ENCODE measurements at places on chromosomes 1 and 21.

GRCh38 chr1:22176258-22176657, 33.4 kb upstream of the WNT4 start:
- DNase-seq, result no peak

- DNase-seq, result no peak
Measured at GRCh38 chr1:86887479-86888162, 26.3 kb downstream of the SELENOF start.

DNA sequence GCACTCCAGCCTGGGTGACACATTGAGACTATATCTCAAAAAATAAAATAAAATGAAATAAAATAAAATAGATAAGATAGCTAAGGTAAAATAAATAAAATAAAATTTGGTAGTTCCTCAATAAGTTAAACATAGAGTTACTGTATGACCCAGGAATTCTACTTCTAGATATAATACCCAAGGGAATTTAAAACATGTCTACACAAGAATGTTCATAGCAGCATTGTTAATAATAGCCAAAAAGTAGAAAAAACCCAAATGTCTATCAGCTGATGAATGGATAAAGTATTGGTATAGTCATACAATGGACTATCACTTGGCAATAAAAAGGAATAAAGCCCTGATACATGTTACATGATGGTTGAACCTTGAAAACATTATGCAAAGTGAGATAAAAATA, 47.8 kb downstream of the CEP350 start:
- DNase-seq, result no peak

- DNase-seq, result no peak
Measured at GRCh38 chr1:176752505-176752904, 289.5 kb downstream of the PAPPA2 start.

GRCh38 chr1:54247863-54248515, 48.0 kb downstream of the MRPL37 start:
- no peak for DNase-seq

DNA sequence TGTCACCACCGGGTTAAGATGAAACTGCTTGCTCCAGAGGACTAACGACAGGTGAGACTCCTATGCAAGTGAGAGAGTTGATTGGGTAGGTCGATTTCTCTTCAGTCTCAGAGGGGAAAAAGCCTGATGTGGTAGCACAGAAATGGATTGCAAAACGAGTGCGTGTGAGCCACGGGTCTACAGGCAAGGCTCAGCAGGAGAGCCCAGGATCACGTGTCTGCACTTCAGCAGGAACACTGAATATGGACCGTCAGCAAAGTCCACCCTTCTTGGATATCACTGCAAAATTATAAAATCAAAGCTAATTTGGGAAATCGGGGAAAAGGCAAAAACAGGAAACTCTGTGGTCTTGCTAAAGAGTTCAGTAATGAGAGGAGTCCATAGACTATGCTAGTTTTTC, 107.7 kb upstream of the ZNF648 start:
- no peak for DNase-seq

DNA sequence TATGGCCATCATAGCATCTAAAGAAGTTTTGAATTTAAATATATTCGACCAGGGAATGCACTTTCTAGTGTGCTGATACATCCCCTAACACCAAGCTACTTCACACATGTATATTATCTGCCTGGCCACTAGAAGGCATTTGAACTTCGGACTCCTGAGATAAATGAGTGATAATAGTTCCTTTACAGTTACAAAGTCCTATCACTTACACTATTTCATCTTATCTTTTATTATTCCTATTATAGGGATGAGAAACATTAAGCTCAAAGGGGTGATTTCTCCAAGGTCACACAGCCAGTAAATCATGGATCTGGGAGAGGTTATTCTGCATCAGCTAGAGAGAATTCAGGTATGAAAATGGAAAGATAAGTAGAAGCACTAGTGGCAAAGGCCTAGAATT, 40.3 kb downstream of the GPATCH2 start:
- DNase-seq, result no peak

GRCh38 chr1:207883660-207884250, 27.2 kb downstream of the CD34 start:
- DNase-seq, result no peak

DNA sequence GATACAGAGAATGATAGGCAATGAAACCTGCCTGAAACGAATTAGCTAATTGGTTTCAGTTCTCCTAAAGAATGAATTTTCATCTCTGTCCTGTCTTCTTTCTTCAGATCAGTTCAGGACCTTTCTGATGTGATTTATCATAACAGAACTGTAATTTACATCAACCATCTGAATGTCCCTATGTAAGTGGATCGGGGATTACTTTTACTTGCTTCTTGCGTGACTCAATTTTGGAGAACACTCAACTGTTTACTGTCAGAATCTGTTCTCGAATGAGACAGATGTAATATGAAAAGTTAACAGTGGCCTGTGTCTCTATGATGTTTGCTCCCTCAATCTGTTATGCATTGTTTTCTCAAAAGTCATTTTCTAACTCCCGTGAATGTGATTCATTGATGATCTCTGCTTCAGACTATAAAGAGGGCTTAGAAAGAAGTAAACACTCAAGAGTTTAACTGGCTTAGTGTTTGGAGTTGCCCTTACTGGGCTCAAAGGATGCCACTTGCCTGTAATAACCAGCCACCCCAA, 111.0 kb downstream of the GABPA start:
- no peak for DNase-seq

DNA sequence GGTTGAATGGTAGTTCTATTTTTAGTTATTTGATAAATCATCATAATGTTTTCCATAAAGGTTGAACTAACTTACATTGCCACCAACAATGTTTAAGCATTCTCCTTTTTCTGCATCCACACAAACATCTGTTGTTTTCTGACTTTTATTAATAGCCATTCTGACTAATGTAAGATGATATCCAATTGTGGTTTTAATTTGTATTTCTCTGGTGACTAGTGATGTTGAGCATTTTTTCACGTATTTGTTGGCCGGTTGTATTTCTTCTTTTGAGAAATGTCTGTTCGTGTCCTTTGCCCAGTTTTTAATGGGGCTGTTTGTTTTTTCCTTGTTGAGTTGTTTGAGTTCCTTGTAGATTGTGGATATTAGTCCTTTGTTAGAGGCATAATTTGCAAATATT, 24.6 kb upstream of the SLC35F3 start:
- no peak for DNase-seq

DNA sequence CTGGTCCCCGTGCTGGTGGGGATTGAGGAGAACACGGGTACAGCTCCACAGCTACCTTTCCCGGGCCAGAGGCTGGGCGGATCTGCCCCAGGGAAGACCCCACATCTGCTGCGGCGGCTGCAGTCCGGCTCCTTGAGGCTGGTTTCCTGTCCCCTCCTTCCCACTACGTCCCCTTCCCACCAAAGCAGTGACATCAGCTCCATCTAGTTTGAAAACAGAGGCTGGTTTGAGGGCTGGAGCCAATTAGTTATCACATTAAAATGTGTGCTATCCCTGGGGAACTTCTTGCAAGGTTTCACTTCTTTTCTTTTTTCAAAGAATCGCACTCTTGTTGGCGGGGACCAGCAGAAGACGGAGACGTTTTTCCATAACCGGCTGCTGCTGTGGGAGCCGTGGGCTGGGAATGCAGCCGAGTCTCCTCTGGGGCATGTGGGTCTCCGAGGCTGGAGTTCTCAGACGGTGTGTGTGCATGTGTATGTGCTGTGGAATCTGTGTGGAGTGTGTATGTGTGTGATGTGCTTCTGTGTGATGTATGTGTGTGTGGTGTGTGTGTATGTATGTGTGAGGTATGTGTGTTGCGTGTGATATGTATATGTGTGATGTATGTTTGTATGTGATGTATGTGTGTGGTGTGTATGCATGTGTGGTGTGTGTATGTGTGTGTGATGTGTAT, 8.9 kb upstream of the PCBP3 start:
- DNase-seq, result no peak

- DNase-seq, result peak; percentile 93
Measured at GRCh38 chr21:33947451-33948095, 32.0 kb upstream of the ATP5PO start.

DNA sequence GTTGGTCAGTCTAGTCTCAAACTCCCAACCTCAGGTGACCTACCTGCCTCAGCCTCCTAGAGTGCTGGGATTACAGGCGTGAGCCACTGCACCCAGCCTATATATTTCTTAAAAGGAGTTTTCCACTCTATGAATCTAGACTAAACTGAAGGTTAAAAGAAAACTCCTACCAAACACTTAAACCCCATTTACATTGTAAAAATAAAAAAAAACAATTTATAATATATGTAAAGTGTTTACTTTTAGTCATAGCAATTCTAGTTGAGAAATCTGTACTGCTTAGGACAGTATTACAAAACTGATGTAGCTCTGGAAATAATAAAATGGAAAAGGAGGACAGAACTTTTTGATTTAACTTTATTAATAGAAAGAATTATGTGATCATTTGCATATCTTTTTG, 9.5 kb downstream of the ASB17 start:
- DNase-seq, result no peak

DNA sequence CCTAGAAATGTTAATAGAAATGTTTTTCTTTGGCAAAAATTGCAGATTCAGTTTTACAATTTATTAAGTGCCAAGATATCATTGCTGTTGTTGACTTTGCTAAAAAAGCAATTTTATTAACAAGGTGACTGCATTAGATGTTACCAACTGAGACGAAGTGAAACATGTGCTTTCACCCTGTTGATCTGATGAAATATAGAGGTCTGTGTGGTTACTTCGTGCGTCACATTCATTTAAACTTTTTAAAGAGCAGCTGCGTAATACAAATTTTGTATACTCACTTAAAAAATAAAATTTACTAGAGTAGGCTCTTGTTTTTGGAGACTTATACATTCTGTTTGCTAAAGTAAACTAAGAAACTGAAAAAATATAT, 465.7 kb downstream of the USP25 start:
- DNase-seq, result peak; percentile 75

- no peak for DNase-seq
Measured at GRCh38 chr1:175192630-175193526, at the start of gene KIAA0040. TSS of gene KIAA0040 (minus strand) at chr1:175192776. CDS start at chr1:175161013, 31,763 bp downstream.

GRCh38 chr1:187921426-187921825, 1092.7 kb downstream of the PLA2G4A start:
- no peak for DNase-seq

GRCh38 chr21:44475266-44475845, 20.0 kb downstream of the LRRC3 start:
- DNase-seq, result no peak

- DNase-seq, result no peak
Measured at GRCh38 chr1:153939476-153939875, 7.0 kb downstream of the DENND4B start.

DNA sequence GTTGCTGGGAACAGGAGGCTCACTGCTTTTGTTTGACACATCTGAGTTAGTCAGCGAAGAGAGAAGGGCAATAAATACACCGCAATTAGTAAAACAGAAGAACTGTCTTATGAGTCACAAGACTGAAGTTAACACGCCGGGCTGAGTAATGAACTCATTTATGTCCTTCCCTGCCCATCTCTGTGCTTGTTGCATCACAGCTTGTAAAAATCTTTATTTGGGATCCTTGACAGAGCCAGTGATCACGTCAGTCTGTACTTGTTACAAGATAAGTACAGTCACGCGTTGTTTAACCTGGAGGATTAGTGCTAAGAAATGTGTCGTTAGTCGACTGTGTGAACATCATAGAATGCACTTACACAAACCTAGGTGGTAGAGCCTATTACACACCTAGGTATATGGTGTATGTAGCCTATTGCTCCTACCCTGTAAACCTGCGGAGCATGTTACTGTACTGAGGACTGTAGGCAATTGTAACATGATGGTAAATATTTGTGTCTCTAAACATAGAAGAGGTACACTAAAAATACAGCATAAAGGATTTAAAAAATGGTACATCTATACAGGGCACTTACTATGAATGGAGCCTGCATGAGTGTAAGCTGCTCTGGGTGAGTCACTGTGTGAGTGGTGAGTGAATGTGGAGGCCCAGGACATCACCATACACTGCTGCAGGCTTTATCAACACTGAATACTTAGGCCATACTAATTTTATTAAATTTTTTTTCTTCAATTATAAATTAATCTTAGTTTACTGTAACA, 272.2 kb downstream of the TNR start:
- DNase-seq, result no peak

- no peak for DNase-seq
Measured at GRCh38 chr1:104636581-104636980, 886.9 kb downstream of the AMY1C start.

DNA sequence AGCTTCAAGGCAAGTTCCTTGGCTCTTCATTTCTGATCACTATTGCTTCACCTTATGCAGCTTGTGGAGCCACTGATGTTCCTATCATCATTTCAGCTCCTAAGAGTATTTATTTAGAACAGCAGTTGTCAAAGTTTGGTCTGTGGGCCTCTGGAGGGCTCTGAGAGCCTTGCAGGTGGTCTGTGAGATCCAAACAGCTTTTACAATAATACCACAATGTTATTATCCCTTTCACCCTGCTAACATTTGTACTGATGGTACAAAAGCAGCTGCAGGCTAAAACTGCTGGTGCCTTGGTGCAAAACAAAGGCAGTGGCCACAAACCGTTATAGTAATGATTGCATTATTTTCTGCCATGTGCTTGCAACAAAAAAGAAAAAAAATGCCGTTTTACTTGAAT, 33.8 kb downstream of the PATJ start:
- DNase-seq, result no peak

DNA sequence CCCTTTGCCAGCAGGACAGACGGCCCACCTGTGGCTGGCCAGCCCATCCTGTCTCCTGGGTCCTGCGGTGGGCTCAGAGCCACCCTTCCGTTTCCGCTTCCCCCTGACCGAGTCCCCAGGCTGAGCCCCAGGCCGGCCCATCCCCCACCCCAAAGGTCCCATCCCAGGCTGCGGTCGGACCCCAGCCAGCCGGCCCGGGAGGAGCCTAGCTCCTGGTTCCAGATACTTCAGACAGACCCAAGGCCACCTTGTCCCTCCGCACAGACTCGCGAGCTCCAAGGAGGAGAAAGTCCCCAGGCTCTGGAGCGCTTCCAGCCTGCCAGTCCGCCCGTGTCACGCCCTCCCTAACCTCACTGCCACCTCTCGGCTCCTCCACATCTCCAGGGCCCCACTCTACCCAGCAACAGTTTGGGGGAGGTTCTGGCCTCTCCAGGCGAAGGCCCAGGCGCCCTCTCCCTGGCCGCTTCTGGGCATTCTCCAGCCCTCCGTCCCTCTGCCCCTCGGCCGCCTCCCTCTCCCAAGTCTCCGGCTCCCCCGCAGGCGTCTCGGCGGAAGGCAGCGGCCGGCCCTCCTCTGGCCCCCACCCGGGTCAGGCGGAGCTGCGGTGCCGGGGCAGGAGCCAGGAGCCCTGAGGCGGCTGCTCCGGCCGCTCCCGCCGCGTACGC, 835 bp downstream of the LRRN2 start:
- no peak for DNase-seq

DNA sequence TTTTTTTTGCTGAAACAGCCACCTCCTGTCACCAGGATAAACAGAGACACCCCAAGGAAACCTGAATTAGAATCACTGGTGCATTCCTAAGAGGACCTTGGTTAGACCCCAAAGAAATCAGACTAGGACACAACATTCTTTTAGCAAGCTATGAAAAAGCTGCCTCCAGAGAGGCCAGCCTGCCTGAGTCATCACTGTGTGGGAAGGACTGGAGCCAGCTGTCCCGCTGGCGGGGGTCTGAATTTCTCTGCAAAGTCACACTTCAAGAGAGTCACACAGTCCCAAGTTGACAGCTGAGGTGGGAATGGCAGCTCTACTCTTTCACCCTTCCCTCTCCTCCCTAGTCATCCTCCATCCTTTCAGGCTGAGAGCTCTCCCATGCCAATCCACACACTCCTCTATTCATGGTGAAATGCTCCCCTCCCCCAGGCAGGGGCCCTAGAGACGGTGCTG, 405.0 kb upstream of the POU3F1 start:
- DNase-seq, result no peak
